ENCODE measurements at places on chromosomes 3 and 15.

- no peak for DNase-seq
These were observed 591.1 kb downstream of the ZPLD1 start for GRCh38 chr3:103025880-103026279.

GRCh38 chr3:64390893-64391292 is 165.6 kb upstream of the PRICKLE2 start:
- no peak for DNase-seq

GRCh38 chr3:12369029-12369428 is 80.2 kb downstream of the PPARG start:
- DNase-seq, result no peak

DNA sequence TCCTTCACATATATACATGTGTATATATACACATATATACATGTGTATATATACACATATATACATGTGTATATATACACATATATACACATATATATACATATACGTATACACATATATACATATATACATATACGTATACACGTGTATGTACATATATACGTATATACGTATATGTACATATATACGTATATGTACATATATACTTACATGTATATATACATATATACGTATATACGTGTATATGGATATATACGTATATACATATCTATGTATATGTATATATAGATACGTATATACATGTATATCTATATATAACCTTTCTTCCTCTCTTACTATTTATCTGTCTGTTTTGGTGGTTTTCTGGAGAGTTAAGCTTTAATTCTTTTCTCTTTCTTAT is 114.8 kb downstream of the NR2E3 start:
- no peak for DNase-seq

DNA sequence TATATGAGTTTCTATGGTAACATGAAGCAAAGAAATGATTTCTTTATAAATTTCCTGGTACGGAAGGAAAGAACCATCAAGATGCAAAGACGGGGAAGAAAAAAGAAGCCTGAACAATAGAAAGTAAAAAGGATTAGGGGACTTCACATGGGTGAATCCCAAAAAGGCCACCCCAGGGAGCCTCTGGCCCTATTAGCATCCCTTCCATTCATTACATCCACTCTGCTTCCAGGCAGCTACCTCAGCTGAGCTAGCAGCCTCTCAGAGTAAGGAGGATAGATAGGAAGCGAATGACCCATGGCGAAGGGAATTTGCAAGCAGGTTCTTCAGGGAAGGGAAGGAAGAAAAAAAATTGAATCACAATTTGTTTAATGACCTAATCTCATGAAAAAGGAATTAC is 81.6 kb downstream of the GABRB3 start:
- no peak for DNase-seq

- no peak for DNase-seq
These were observed 215.5 kb downstream of the GAP43 start for GRCh38 chr3:115838786-115839185.

- DNase-seq, result no peak
These were observed 127.7 kb upstream of the SLC24A5 start for GRCh38 chr15:47993051-47993450.

- no peak for DNase-seq
These were observed 68.0 kb downstream of the GMPS start for GRCh38 chr3:155938409-155938808.

DNA sequence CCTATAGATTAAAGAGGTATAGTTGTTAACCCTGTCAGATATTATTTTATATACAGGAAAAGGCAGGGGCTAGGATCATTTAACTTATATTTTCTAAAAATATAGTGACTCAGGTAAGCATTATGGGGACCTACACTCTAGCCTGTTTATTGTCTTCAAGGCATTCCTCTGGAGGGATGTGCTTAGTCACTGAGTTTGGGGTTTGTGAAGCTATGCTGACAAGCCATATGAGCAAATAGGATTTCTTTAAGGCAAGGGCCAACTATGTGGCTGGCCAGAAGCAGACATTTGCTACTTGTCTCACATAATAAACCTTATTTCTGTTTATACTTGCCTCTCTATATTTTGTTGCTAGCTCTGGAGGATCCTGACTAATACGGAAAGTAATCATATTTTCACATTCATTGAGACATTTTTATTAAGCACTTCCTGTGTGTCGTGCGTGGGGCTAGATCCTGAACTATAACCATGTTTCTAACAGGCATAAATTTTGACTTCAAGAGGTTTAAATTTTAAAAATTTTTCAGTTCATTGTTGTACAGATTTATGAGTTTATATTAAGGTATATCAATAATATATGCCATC is 153.4 kb downstream of the OTOL1 start:
- DNase-seq, result peak; percentile 33

GRCh38 chr3:189577050-189577951 is 53.9 kb upstream of the TP63 start:
- DNase-seq, result no peak

DNA sequence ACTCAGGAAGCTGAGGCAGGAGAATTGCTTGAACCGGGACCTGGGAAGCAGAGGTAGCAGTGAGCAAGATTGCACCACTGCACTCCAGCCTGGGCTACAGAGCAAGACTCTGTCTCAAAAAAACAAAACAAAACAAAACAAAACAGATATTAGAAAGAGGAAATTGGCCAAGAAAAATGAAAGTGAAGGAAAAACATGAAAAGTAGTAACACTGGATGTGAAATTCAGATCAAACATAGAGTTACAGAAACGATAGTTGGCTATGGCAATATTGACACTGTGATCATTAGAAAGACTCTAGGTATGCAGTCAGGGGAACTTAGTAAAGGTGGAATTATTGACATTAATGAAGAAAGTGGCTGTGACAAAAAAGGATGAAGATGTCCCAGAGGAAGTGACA is 13.2 kb upstream of the TIPARP start:
- DNase-seq, result no peak

DNA sequence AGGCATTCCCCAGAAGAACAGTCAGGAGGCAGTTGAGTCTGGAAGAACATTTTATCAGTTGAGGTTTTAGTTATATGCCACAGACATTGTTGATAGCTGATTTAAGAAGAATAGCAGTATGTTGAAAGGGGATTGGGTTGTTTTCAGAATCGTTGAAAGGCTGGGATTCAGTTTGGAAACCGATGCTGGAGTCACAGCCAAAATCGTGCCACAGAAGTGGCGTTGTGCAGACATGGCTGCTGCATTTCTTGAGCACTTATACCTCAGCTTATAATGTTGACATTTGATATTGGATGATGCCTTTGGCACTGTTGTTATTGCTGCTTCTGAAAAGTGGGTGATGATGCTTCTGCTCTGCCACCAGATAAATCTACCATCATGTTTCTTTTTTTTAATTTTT is 16.1 kb downstream of the SLMAP start:
- no peak for DNase-seq
